ENCODE measurements at places on chromosomes 2 and 18.
A peak's percentile ranks its signal among the peaks of the same experiment; 100 is the strongest.

- peak; percentile 15 for DNase-seq
Observed at GRCh38 chr2:96898641-96899412, 28.9 kb upstream of the SEMA4C start.

DNA sequence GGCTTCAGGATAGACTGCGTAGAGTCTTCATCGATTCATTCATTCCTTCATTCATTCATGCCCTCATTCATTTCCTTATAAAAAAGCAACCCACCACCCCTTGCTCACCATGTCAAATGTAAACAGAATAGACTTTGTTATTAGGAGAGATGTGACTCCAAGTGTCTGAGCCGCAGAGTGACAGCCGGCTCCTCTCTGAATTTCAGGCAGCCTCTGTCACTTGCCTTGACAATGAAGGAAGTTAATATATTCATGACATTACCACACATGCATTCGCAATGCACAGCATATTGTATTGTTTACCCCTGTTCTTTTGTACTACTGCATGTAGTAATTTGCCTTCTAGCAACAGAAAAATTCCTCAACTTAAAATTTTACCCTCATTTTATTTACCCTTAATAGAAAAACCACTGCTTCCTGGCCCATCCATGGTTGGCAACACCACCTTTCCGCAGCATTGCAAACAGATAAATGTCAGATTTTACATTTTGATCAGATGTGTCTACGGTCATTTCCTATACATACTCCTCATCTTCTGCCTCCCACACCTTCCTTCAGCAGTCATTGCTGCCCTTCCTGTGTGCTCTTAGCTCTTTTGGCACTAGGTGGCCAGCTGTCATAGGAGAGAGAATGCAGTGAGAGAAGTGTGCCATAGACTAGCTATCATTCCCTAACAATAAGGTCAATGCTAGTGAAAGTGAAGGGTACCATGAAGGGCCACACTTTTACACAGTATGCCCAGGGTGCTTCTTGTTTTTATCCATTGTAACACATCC, 1090.8 kb downstream of the BCL11A start:
- DNase-seq = no peak

- DNase-seq = no peak
Observed at GRCh38 chr18:66410692-66411091, 193.2 kb downstream of the CDH19 start.

DNA sequence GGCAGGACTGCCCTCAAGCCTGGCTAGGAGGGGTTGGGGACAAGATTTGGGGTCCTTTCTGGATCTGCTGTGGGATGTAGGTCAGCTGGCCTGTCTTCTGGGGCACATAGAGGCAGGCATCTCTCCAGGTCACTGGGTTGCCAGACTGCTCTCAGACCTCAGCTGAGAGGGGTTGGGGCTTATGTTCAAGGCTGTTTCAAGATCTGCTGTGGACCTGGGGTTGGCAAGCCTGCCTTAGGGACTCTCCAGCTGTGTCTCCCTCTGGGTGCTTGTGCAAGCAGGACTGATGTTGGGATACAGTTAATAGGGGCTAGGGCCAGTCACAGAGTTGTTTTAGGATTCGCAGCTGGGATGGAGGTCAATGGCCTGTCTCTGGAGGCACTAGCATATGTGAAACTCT, 363.0 kb upstream of the ST6GAL2 start:
- DNase-seq = no peak

GRCh38 chr18:3932276-3932675, 482.3 kb downstream of the TGIF1 start:
- DNase-seq = no peak

DNA sequence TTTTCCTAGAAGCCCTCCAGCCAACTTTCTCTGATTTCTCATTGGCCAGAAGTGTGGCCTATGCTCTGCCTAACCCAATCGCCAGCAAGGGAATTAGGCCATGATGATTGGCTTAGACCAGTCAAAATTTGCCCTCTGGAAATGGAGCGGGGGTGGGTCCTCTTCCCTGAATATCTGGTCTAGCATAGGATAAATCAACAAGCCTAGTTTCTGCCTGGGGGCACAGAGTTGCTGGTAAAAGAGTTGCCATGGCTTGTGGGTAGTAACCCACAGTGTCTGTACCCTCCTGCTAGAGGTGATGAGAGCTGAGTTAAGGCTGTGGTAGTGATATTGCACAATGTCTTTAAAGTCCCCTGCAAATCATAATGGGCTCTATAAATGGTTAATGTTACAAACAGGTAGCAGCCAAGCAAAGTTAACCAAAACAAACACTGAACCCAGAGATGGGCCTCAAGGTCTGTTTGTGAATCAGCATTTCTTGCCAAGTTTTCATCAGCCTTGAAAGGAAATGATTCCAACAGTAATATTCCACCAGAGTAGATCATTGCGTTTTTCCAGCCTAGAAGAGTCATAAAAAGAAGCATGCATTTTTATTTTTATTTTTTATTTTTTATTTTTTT, 19.3 kb downstream of the GALM start:
- peak; percentile 29 for DNase-seq

GRCh38 chr18:28189400-28190239, 12.7 kb upstream of the CDH2 start:
- DNase-seq = peak; percentile 43

DNA sequence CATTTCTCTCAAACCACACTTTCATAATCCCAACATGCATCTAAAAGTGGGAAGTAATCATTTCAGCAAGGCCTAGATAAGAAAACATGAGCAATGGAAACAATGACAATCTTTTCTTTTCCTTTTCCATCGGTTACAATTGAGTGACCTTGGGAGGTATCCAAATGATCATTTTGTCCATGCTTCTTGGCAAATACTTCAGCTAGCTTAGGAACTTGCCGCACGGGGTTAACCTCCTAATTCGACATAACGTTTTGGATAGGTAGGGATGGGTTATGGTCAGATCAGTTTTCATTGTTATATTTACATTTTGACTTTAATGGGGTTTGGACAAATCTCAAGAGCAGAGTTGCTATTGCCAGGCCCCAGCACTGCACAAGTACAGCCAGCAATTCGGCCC, 4.6 kb upstream of the PTPRM start:
- no peak for DNase-seq

GRCh38 chr2:224427471-224427870, 25.6 kb upstream of the FAM124B start:
- no peak for DNase-seq

- no peak for DNase-seq
Observed at GRCh38 chr2:25740810-25741381, 67.5 kb upstream of the DTNB start.

DNA sequence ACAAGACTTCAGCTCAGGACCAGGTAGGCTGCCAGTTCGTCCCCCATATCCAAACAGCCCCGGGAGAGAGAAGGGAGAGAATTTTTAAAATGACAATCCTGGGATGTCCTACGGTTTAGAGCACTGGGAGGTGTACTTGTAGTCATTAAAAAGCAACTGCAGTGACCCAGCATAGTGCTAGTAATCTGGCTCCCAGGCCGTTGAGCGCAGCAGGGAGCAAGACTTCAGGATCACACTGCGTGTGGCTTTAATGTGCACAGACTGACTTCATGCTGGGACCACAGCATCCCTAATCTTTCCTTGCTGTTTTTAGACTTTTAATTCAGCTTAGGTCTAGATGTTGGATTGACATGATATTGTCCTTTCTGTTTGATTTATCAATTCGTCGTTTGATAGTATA, 219.3 kb upstream of the FOSL2 start:
- no peak for DNase-seq

- DNase-seq = no peak
Observed at GRCh38 chr2:227479865-227480475, 8.0 kb downstream of the AGFG1 start.

DNA sequence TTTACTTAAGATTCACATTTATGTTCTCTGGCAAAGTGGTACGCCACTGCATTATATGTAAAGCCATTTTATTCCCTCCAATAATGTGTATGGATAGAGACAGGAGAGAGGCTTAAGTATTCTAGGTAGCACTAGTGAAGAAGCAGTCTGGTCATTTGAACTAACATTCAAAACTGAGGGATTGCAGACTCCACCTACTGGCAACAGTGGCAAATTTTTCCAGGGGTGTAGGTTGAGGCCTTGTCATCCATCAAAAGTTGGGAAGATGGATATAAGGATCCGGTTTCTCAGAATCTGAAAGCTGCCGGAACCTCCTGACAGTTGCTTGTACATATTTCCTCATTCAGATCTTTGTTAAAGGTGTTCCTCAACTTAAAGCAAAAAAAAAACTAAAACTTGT, 465.5 kb upstream of the FSHR start:
- DNase-seq = no peak

GRCh38 chr2:127095367-127095641, 11.7 kb downstream of the BIN1 start:
- DNase-seq = no peak

DNA sequence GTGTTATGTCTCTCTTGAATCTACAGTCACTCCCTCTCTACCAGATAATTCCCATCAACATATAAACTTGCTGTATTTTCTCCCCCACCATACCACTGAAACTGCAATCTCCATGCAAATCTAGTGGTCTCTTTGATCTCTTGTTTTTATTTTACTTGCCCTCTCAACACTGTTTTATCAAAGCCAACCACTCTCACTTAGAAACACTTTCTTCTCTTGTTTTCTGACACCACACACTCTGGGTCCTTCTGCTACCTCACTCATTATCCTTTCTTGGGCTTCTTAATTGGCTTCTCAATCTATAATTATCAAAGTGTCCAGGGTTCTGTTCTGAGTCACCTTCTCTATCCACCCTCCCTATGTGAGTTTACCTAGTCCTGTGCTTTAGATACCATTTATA, 2.0 kb upstream of the MCFD2 start:
- DNase-seq = no peak

DNA sequence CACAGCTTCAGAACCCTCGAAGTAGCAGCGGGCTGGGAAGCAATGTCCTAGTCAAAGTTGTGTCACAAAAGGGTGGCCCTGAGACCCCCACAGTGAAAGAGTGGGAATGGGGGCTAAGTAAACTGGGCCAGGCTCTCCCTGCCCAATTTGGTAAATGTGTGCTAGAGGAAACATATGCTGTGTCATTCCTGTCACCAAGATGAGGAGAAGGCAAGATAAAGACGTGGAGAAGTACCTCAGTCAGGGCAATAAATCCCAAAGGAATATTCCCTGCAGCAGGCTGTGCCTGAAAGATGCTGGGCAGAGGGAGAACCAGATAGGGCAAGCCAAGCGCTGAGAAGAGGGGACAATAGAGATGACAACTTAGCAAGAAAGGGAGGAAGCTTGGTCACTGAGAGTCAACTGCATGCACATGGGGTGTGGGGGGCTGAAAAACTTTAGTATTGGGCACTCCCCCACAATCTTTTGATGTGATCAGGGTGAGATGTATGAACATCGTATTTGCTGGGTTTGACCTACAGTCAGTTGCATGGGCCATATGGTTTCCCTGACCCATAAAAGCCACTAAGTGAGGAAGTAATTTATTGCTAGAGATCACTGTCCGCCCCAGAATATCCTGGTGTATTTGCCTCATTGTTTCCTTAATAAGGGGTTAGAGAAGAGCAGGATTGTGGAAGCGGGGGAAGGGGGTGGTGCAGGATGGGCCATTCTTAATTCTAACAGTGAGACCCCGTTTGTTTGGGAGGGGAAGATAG, 49.9 kb upstream of the CXCR4 start:
- no peak for DNase-seq

DNA sequence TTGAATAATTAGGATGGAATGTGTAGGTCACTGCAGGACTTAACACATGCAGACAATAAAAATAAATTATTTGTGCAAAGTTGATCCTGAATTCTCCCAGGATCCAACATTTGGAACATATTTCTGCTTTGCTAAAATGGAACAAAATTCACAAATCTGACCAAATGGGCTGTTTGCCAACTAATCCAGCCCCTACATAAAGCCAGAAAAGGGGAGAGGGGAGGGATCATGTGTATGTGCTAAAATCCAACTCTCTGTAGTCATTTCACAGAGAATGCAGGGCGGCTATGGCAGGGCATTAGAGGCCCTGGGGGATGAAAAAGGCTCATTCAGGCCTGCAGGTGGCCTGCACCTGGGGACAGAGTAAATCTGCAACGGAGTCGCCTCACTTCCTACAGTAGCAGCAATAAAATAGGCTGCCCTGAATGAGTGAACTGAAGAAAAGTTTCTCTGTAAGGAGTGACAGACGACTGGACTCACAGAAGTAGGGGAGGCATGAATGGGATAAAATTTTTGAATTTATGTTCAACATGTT, 4.0 kb upstream of the ZFP36L2 start:
- DNase-seq = no peak

- DNase-seq = no peak
Observed at GRCh38 chr2:71256421-71256820, 29.5 kb upstream of the PAIP2B start.

DNA sequence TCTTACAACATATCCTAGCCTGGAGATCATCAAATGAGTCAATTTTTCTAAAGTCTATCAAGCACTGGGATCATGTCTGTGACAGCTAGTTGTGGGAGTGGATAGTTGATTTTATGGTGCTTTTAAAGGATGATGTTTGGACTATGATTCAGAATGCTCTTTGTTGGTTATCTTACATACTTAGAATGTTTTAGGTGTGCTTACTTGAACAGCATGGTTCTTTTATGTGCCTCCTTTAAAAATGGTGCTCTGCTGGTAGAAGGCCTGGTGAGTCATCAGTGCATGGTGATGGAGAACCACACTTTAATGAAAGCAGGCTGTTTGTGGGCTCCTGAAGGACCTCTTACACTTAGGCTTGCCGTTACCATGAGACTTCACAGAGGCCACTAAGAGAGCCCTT, 682.7 kb upstream of the FANCL start:
- no peak for DNase-seq

GRCh38 chr2:74507926-74508520, 528 bp upstream of the PCGF1 start:
- no peak for DNase-seq

- DNase-seq = no peak
Observed at GRCh38 chr2:23516520-23517256, 131.7 kb downstream of the KLHL29 start.

- no peak for DNase-seq
Observed at GRCh38 chr2:231627384-231628120, 34.9 kb downstream of the TEX44 start.

DNA sequence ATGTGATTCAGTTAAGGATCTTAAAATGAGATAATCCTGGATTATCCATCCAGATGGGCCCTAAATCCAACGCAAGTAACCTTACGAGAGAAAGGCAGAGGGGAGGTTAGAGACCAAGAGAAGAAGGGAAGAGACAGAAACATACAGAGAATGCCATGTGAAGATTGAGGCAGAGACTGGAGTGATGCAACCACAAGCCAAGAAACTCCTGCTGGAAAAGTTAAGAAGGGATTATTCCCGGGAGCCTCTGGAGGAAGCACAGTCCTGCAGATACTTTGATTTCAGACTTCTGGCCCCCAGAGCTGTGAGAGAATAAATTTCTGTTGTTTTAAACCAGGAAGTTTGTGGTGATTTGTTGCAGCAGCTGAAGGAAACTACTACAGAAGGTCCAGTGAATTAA, 992.7 kb downstream of the BCL11A start:
- DNase-seq = no peak

GRCh38 chr2:215780313-215780712, 233.0 kb downstream of the MREG start:
- no peak for DNase-seq

DNA sequence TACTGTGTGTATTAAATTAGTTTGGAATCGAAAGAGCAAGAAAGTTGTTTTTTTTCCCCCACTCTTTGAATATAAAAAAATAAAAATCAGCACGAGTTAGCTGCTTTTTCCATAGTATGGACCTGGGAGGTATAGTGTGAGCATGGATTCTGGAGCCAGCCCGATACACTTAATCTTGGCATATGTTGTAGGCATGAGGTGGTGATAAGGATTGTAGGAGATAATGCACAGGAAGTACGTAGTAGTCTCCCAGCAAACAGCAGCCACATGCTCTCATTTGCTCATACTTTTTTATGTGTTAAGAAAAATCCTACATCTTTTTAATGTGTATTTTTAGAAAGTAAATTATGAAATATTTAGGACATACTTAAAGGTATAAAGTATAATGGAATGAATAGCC, 2.1 kb upstream of the DNAJC27 start:
- DNase-seq = no peak

All from epithelial cell of proximal tubule (primary cell).